Osteoblast (primary cell): ENCODE measurements at places on chromosomes 3 and 15. TPM values are rescaled to one million over a fixed set of nuclear protein-coding genes. Genes with fewer than 3 reads are reported as not detected.

The CLDN16 gene
- total RNA-seq: under 0.01 TPM in 1 of 2 replicates, not detected in the other

The SCAMP2 gene
- 23.9 and 28.3 TPM in 2 replicates for total RNA-seq

The ANKRD63 gene
- not detected in 2 replicates for total RNA-seq

The PAK2 gene
- total RNA-seq: 36.6 and 37.4 TPM in 2 replicates

The MED12L gene
- 0.59 and 2.2 TPM in 2 replicates for total RNA-seq

The ZIC4 gene
- total RNA-seq: 0.29 and 0.72 TPM in 2 replicates

The GJD2 gene
- total RNA-seq: not detected in 2 replicates

The CCR2 gene
- not detected in 2 replicates for total RNA-seq

The UCN2 gene
- 0.29 and 0.72 TPM in 2 replicates for total RNA-seq

The INKA1 gene
- total RNA-seq: 5.8 and 6.5 TPM in 2 replicates

The PRTG gene
- total RNA-seq: 4.7 and 5.6 TPM in 2 replicates

The ZNF385D gene
- total RNA-seq: 2.5 and 2.9 TPM in 2 replicates

The ALS2CL gene
- 1.1 and 1.8 TPM in 2 replicates for total RNA-seq

The MAP6D1 gene
- 0.59 and 2.2 TPM in 2 replicates for total RNA-seq

The RHOA gene
- 860 and 899 TPM in 2 replicates for total RNA-seq

The POTEB3 gene
- total RNA-seq: not detected in 2 replicates

The KLF13 gene
- total RNA-seq: 53.3 and 58.6 TPM in 2 replicates

The CSTA gene
- total RNA-seq: 18.1 and 18.3 TPM in 2 replicates

The POTEB gene
- not detected in 2 replicates for total RNA-seq

The PLSCR2 gene
- total RNA-seq: not detected in 2 replicates

The SKOR1 gene
- 0.29 and 0.36 TPM in 2 replicates for total RNA-seq

The C3orf52 gene
- total RNA-seq: 3.5 and 4.0 TPM in 2 replicates

The GABRR3 gene
- not detected in 2 replicates for total RNA-seq

The RAD51 gene
- total RNA-seq: 1.8 TPM in 2 replicates

The UTS2B gene
- total RNA-seq: 0.59 and 1.1 TPM in 2 replicates

The CAPN3 gene
- 1.1 and 3.2 TPM in 2 replicates for total RNA-seq

The TMEM212 gene
- not detected in 2 replicates for total RNA-seq

The WNT7A gene
- total RNA-seq: not detected in 2 replicates

The CNTN3 gene
- total RNA-seq: 0.29 and 0.36 TPM in 2 replicates
